ENCODE measurements at places on chromosomes 2 and 18.

GRCh38 chr2:233455491-233455890, 101.2 kb downstream of the DGKD start:
- no peak for DNase-seq

DNA sequence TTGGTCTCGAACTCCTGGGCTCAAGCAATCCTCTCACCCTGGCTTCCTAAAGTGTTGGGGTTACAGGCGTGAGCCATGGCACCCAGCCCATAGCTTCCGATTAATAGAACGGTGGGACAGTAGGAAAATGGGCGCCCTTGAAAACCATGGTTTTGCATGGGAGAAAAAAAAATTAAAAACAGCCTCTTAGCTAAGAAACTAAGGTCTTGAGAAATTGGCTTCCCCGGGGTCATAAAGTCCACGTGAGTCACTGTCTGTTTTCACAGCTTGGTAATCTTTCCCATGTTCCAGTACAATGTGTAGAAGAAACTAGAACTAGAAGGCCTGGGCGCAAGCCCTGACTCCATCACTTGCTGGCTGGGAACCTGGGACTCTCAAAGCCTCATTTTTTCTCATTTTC, 20.7 kb downstream of the B3GNT2 start:
- DNase-seq: no peak

DNA sequence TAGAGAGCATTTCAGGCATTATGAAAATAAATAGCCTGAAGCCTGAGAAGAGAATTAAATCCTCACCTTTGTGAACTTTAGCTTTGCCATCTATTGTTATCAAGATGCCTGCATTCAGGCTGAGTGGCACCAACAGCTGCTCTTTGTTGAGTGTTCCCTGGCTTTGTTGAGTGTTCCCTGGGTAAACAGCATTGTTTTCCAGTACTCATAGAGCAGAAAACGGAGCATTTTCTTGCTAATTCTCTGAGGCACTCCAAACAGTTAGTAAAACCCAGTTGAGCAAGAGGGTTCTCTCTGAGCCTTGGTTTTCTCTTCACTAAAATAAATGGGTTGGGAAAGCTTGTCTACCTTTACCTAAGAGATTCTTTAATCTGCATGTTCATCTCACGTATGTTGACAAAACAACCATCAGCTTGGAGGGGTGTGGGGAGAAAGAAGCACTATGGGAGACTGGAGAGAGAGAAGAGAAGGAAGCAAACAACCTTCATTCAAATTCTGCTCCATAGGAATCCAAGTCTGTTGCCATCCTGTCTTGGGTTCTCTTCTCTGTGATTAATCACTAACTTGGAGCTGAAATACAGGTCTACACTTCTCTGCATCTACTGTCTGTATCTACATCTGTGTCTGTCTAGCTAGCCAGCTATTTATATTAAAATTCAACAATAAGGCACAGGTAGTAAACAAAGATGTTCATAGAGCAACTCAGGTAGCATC, 567.0 kb upstream of the SOX11 start:
- DNase-seq: no peak

DNA sequence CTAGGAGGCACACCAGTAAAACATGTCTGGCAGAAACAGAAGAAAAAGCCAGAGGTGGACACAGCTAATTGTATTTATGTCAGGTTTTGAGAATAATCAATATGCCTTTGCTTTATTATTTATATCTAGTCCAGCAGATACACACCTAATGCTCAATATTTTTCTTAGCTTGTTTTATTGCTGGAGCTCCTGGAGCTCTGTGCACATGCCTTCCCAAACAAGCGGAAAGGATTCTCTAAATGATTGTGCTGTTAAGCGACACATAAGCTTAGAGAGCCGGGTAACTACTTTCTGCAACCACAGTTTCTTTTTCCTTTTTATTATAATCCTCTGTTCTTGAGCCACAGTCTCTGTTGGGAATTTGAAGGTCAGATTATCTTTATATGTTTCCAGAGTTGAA, 177.3 kb upstream of the ST6GAL2 start:
- DNase-seq: no peak

DNA sequence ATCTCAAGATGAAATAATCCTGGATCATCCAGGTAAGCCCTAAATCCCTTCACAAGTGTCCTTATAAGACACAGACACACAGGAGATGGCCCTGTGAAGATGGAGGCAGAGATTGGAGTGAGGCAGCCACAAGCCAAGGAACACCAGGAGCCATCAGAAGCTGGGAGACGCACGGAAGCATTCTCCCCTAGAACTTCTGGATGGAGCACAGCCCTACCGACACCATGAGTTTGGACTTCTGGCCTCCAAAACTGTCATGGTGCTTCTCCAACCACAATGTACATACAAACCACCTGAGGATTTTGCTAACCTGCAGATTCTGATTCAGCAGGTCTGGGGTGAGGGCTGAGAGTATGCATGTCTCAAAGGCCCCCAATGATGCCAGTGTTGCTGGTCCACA, 42.5 kb downstream of the ADD2 start:
- DNase-seq: no peak

GRCh38 chr18:13211534-13211933, 7.0 kb upstream of the LDLRAD4 start:
- DNase-seq: no peak

DNA sequence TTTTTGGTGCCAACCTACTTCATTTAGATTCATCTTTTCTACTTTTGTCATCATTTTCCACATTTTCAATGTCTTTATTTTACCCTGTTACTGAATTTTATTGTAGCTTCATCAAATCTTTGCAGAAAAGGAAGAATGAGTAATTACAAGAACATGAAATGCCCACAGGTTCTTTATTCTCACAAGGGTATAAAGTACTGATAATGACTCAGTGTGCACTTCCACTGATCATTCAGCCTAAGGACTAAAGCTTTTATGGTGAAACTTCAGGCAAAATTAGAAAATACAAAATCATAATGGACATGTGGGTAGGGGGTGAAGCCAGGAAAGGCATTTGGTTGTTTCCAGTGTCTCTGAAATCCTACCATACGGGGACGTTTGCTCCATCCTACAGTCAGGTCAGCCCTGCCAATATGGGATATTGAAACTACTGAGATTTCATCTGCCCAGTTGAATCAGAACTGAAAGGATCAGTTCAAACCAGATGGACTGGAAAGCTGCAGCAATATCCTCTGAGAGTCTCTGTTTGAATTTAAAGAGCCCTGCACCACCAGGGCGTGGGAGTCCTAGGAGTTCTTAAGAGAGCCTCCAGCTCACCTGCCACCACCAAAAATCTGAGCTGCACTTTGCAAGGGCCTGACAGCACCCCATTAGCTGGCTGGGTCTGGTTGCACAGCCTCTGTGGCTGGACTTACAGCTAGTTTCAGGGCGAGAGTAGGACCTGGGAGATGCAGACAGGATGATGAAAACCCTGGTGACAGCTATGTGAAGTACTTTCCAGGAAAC, 390.4 kb downstream of the CMPK2 start:
- DNase-seq: no peak

Data from activated T-helper 2 cell treated with anti-CD3 and anti-CD28 coated beads, Interferon-gamma antibody, Interleukin-2, Interleukin-4, amounts not matched to agents 10 μg/mL and 5 μg/mL and 100 μg/mL, durations not matched to agents 14 hours and 24 hours and 36 hours (primary cell).